Stimulated activated effector memory CD8-positive, alpha-beta T cell treated with anti-CD3 and anti-CD28 coated beads, Interleukin-12 subunit alpha, Interleukin-12 subunit beta, amount 100 ng/mL, for 72 hours (primary cell): ENCODE measurements at places on chromosomes 11 and 22.

DNA sequence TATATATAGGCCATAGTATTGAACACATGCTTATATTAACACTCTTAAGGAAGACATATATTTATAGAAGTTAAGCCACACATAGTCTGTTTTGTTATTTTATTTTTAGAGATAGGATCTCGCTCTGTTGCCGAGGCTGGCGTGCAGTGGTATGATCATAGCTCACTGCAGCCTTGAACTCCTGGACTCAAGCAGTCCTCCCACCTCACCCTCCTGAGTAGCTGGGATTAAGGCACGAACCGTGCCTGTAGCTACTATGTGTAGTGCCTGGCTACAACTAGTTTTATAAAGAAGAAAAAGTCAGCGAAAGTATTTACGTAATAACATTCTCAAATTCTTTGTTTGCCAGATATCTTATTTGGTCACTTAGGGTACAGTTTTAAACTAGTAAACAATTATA, 5.6 kb upstream of the UCP2 start:
- DNase-seq = no peak

GRCh38 chr11:698493-699115, 3.0 kb downstream of the TMEM80 start:
- DNase-seq = no peak

GRCh38 chr11:6563121-6563619, 40.2 kb downstream of the RRP8 start:
- DNase-seq = peak; percentile 34

DNA sequence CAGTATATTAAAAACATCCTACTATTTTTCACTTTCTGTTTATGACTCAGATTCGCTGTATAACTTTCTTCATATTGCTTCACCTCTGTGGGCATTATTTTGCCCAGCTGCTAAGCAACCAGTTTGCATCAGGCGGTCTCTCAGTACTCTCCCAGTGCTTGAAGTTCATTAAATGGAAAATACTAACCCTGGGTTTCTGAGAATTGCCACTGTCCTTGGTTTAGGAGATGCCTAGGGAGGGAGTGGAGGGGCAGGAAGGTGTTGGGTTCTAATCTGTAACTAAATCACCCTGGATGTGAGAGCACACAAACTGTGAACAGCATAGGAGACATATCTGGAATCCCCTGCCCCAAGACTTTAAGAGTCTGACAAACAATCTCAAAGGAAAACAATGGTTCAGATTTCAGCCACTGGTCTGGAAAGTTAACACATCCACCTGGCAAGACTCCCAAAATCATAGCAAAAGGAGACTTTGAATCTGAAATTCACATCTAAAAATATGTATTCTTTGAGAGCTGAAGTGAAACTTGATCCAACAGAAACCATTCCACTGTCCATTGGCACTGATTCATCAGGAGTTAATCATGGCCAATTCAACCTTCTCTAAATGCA, 540.0 kb downstream of the SOX6 start:
- DNase-seq = no peak

GRCh38 chr11:76762867-76763572, 20.1 kb upstream of the TSKU start:
- no peak for DNase-seq

DNA sequence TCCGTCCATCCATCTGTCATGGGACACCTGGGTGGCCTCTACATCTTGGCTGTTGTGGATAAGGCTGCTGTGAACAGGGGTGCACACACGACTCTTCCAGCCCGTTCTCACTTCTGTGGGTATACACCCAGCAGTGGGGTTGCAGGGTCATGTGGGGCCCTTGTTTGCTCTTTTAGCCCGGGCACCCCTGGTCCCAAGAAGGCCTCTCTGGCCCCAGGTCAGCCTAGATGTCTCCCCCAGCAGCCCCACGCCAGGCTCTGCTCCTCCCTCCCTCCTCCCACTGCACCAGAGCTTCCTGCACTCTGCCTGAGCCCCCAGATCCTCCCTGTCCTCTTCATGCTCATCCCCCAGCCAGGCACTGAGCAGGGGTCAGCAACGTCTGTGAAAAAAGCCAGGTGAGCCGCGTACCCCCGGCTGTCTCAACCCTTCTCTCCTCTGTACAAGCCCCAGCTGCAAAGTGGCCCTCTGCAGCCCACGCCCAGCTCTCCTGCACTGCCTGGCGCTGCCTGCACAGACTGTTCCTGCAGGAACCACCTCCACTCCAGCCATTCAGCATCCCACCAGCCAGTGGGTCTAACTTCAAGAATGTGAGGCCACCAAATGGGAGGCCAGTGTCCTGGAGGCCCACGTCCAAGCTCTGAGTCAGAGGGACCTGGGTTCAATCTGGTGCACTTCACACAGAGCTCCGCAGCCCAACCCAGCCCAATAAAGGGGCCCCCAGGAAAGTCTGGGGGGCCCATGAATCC, 1508.9 kb downstream of the BRD1 start:
- no peak for DNase-seq

DNA sequence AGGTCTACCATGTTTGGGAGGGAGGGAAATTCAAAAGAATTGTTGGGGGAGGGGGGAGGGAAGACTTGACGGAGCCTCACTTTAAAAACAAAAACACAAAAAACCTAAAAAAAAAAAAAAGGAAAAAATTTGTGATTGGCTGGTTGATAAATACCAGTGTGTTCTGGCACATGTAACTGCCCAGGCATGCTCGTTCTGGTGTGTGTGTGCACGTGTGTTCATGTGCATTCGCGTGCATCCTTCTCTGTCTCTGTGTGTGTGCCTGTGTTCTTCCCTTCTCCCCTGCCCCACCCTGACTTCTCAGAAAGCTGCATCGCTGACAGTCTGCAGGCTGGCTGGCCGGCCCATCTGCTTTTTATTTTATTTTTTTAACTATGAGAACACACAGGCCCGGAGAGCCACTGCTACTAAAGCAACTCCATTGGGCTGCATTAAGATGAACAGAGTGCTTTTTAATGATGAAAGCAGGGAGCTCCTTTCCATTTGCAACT, 22.6 kb upstream of the ADSL start:
- DNase-seq = no peak

- no peak for DNase-seq
Observed at GRCh38 chr11:62592989-62593421, 1.7 kb upstream of the TUT1 start.

DNA sequence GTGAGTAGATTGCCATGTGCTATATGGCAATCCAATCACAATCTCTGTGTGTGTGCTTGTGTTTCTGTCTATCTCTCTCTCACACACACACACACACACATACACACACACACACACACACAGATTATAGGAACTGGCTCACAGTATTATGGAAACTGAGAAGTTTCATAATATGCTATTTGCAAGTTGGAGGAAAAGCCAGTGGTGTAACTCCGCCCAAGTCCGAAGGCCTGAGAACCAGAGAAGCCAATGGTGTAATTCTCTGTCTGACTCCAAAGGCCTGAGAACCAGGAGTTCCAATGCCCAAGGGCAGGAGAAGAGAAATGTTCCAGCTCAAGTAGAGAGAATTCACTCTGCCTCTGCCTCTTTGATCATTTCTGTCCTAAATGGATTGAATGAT, 37.2 kb downstream of the GLYATL2 start:
- DNase-seq = no peak
